ENCODE measurements at places on chromosomes 1 and 21. TPM values are rescaled to one million over a fixed set of nuclear protein-coding genes. Genes with fewer than 3 reads are reported as not detected.

- DNase-seq: no peak
Observed at GRCh38 chr1:34688006-34688741, 66.7 kb upstream of the GJB5 start.

- DNase-seq: no peak
Observed at GRCh38 chr1:34786521-34787325, 5.7 kb downstream of the GJB3 start.

The DYNLT5 gene
- total RNA-seq: not detected

- no peak for DNase-seq
Observed at GRCh38 chr1:111294390-111294789, 3.7 kb downstream of the CHIA start.

DNA sequence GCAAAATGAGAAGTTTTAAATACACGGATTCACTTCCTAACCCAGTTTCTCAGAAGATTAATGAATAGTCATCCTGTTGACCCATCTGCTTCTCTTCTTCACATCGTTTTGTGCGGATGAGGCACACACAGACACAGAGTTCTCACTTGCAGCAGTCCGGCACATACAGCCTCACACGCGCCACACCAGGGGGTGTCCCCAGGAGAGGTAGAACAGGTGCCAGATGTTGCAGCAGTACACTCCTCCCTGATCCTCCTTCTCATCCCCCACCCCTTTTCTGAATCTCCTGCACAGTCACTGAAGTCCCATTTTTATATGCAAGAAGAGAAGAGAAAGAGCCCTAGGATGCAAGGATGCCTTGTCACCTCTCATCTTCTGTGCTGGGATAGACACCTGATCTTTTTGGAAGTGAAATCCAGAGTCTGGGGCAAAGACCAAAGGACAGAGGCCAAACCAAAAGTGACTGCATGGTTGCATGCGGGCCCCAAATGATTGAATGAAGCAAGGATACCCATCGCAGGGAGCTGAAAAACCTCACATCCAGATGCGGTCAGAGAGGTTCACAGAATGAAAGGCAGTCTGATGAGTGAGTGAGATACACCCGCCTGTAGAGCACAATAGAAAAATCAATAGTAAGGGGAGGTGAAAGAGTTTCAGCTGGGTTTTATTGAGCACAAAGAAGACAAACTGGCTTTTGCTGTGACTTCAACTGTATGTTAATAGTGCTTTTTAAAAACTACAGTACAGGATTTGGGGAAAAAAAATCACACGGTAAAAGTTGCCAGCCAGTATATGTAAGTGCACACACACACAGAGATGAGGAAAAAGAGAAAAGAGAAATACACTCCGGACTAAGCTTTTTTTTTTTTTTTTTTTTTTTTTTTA, 28.9 kb downstream of the PBX1 start:
- DNase-seq: no peak

The UTP25 gene
- total RNA-seq: 14.6 TPM

All from kidney epithelial cell (primary cell).